ENCODE measurements at places on chromosomes 1 and 21.

- DNase-seq, result no peak
Observed at GRCh38 chr1:21437341-21437640, 2.6 kb upstream of the NBPF3 start.

DNA sequence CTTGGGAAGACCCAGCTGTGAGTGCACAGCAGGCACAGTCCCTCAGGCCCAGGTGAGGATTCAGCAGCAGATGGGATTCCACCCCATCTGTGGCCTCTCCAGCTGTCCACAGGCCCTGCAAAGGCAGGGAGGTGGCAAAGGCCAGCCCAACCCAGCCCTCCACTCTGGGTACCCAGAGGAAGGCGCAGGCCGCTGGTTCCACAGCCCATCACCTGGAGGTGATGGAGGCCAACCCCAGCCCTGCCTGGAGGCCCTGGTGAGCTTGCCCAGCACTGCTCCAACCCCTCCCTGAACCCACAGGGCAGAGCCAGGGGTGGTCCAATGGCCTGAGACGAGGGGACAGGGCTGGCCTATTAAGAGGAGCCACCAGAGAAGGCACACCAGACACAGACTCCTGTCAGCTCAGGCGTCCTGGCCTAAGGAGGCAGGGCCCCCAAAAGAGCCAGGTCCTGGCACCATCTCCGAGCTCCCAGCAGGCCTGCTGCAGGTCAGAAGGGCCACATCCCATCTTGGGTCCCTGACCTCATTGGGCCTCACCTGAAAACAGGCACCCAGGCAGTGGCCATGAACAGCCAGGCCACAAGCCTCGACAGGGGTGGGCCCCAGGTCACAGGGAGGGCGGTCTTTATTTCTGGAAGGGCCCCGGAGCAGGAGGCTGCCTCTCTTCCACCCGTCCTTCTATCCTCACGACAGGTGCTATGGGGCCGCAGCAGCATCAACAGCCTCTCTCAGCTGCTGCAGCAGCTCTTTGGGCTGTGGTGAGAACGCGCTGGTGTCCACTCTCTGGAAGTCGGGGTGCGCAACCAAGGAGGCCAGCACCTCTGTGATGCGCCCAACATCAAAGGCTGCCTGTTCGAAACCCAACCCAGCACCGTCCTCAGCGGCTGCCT lies 3.2 kb downstream of the JMJD4 start:
- no peak for DNase-seq

- no peak for DNase-seq
Observed at GRCh38 chr21:33973268-33973667, 57.7 kb upstream of the ATP5PO start.

DNA sequence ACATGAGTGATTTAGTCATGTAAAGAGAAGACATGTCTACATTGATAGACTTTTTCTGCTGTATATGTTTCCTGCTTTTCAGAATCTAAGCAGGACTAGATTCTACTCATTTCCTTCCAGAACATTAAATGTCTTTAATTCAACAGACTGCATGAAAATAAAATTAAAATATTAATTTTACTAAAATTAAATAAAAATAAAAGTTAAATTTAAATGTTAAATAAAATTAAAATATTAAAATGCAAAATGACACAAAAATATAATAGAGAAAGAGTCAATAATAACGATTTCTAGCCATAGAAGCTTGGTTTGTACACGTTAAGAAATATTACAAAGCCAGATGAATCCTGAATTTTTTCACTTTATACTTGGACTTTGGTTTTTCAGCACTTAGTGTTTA lies 552.8 kb upstream of the NR5A2 start:
- DNase-seq, result no peak

- DNase-seq, result no peak
Observed at GRCh38 chr1:116242741-116243140, 130.3 kb upstream of the ATP1A1 start.

- DNase-seq, result no peak
Observed at GRCh38 chr1:14183329-14183728, 415.2 kb upstream of the KAZN start.

GRCh38 chr1:207389728-207390464 lies 64.2 kb upstream of the CR2 start:
- no peak for DNase-seq

GRCh38 chr1:244963231-244963826 lies 99.0 kb upstream of the HNRNPU start:
- DNase-seq, result no peak
